ENCODE measurements at places on chromosomes 6 and 20.
A peak's percentile ranks its signal among the peaks of the same experiment; 100 is the strongest.

- DNase-seq, result no peak
These were observed 66.3 kb upstream of the TNFAIP3 start for GRCh38 chr6:137800762-137801161.

DNA sequence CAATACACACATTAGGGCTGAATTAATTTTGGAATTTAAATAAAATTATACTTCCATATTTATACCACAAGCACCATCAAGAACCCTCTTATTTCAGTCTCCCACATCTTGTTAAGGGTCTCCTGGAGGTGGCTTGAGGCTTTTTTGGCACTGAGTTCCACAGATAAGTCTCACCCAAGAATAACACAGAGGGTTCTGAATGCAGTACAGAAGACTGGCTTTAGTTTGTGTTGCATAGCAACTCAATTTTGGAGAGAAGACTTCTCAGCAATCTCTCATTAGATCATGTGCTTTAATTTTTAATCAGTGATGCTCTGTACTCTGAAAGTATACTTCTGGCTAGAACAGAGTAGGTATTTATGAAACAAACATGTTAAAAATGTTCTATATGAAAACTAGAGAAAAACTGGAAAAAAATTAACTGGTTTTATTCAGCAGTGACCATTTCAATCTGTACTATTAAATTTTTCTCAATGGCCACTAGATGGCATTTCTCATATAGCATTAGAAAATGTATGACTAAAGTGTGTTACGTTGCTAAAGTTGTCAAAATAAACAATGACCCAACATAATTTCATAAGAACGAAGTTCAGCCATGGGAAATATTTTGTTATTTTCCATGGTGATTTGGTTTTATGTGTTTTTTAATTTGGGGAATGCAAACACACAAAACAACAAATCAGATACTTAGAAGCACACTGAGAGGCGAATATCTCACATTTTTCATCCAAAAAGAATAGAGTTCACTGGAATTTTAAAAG lies 32.7 kb upstream of the MAP7 start:
- DNase-seq, result peak; percentile 36

- no peak for DNase-seq
These were observed 29.0 kb upstream of the TCP11 start for GRCh38 chr6:35170166-35170565.

DNA sequence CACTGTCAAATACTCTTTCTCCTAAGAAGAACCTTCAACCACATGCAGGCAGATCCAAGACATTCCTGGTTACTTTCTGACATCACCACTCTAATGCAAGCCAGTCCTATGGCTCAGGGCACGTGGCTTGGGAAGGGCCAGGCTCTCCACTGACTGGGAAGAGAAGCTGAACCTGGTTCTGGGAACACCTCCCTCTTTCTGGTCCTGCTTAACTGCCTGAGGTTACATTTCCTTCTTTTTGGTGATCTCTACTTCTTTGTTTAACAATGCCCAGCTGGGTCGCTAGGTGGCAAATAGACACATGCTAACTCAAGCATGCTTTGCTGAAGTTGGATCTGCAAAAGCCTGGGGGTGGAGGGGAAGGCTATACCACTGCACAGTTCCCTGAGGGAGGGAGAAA lies 249.8 kb downstream of the GMDS start:
- no peak for DNase-seq

- DNase-seq, result no peak
These were observed 30.8 kb upstream of the SSR1 start for GRCh38 chr6:7343546-7344475.

DNA sequence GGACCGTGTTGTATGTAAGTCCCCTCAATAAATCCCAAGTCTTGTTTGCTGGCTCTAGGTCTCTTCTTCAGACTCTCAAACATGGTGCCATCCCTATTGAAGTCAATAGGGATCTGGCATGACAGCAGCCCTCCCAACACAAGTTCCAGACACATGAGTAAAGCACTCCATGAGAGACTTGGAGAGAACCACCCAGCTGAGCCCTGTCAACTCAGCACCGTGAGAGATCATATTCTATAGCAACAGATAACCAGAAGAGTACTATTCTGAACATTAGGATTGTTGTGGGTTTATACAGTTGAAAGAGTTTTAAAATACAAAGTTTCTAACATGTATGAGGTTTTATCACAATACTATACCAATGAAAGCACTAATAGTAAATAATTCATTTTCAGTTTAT lies 23.5 kb downstream of the TMEM14A start:
- DNase-seq, result no peak

GRCh38 chr6:81606965-81607381 lies 145.5 kb downstream of the TENT5A start:
- no peak for DNase-seq

GRCh38 chr6:5749016-5749650 lies 257.6 kb downstream of the NRN1 start:
- no peak for DNase-seq

Measured in inflammatory macrophage (primary cell).